ENCODE measurements at places on chromosomes 4 and X.

GRCh38 chrX:13281289-13281688 lies 38.6 kb downstream of the ATXN3L start:
- no peak for DNase-seq

GRCh38 chrX:123077631-123078030 lies 106.4 kb upstream of the GRIA3 start:
- DNase-seq = no peak

- DNase-seq = no peak
Measured at GRCh38 chr4:152785639-152786615, 6.2 kb downstream of the ARFIP1 start.

DNA sequence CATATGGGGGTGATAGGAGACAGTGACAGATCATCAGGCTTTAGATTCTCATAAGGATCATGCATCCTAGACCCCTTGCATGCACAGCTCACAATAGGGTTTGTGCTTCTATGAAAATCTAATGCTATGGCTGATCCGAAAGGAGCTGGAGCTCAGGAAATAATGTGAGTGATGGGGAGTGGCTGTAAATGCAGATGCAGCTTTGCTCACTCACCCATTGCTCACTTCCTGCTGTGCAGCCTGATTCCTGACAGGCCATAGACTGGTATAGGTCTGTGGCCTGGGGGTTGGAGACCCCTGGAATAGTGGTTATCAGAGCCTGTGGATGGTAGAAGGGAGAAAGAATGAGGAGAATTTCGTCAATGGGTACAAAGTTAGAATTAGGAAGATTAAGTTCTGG lies 2751.1 kb downstream of the ARAP2 start:
- no peak for DNase-seq

- no peak for DNase-seq
Measured at GRCh38 chrX:41245641-41246040, 88.3 kb upstream of the DDX3X start.

DNA sequence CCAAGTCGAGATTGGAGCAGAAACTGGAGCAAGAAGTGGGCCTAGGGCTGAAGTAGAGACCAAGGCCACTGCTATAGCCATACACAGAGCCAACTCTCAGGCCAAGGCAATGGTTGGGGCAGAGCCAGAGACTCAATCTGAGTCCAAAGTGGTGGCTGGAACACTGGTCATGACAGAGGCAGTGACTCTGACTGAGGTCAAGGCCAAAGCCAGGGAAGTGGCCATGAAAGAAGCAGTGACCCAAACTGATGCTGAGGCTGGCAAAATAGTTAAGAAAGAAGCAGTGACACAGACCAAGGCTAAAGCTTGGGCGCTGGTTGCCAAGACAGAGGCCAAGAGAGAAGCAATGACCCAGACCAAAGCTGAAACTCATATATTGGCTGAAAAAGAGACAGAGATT lies 3.5 kb downstream of the ARMCX4 start:
- DNase-seq = no peak

- DNase-seq = no peak
Measured at GRCh38 chrX:119272882-119273419, 36.9 kb downstream of the PGRMC1 start.

- DNase-seq = peak; percentile 69
Measured at GRCh38 chrX:323721-324628, 5.4 kb upstream of the GTPBP6 start.

DNA sequence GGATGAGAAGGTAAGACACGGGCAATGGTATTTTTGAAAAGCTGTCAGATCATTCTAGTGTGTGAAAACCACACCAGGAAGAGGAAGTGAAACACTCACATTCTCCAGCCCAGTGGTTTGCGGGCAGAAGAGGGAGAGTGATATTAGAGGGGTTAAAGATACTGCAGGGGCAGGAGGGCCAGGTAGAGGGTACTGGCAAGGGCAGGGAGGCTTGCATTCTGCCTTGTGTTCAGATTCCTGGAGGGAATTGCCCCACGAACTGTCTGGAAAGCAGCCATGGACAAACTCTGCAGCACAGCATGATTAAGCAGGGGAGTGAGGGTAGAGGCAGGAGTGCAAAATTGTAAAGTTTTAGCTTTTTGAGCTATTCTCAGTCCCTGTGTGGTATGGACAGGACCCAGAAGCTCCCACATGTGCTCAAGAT lies 30.9 kb downstream of the NIPAL1 start:
- DNase-seq = peak; percentile 70

- DNase-seq = no peak
Measured at GRCh38 chr4:43130228-43131021, 237.9 kb downstream of the GRXCR1 start.

GRCh38 chr4:38084877-38085711 lies 124.9 kb downstream of the PTTG2 start:
- DNase-seq = no peak

GRCh38 chr4:105625214-105625613 lies 72.8 kb downstream of the ARHGEF38 start:
- no peak for DNase-seq

All from activated naive CD8-positive, alpha-beta T cell treated with anti-CD3 and anti-CD28 coated beads, Interleukin-2, amount 10 ng/mL, durations not matched to agents 7 days and 5 days (primary cell).